ENCODE measurements at places on chromosomes 4 and X.

DNA sequence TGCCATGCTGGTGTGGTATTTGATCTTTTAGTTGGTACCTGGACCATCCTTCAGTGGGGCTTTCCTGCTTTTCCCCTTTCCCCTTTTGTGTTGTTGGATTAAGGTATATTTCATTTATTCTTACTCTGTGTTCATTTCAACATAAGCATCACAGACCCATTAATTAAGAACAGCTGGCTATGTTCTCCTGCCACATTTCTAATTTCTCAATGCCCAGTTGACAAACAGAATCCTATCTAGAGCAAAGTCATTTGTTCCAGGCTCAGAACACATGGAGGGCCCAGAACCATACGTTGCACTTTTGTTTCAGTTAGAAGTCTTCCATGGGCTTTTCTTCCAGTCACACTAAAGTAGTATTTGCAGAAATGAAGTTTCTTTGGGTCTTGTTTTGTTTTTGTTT lies 46.1 kb upstream of the EOLA2 start:
- DNase-seq = no peak

DNA sequence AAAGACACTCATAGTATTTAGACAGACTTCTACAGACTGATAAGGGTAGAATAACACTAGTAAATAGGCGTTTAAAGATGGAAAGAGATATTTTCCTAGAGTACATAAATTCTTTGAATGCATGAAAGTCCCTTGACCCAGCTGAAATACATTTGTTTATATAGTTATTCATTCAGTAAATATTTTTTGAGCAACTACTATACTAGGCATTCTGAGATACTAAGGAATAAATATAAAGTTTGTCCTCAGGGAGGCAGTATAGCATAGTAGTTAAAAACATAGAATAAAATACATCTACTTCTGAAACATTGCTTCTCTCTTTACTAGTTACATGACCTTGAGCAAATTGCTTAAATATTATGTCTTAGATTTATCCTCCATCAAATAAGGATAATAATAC lies 27.4 kb downstream of the HMGN5 start:
- peak; percentile 1 for DNase-seq

DNA sequence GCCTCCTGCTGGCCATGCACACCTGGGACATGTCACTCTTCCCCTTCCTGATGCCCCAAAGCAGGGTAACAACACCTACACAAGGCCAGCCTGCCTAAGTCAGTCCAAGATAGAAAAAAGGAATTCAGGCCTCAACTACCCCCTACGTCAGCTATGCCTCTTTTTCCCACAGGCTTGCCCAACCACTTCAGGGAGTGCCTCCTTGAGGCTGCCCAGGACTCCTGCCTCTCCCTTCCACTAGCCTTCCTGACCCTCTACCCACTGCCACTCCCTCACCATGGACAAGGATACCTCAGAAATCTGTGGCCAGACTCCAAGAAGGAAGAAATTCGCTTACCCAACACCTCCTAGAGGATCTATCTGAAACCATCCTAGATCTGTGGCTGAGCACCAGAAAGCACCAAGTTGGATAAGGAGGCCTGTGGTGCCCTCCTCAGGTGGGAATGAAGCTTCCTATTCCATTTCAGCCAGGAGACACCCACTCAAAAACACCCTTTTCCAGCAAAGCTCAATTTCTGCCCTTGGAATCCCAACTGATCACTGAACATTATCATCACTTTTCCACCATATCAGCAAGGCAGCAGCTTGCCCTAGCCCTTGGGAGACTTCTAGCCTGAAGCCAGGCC lies 1.8 kb downstream of the KDM5C start:
- peak; percentile 13 for DNase-seq

DNA sequence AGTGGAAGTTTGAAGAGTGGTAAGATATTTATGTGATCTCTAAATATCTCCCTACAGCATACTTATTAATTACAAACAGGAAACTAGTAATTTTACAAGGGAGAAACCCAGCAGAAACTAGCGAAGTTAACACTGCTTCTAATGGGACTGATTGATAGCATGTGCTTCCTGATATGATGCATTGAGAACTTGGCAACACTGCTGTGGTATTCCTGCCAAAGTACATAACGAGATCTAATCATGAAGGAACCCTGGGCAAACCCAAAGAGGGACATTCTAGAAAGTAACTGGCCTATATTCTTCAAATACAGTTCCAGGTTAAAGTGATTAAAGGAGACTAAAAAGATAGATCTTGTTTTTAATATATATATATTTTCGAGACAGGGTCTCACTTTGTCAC lies 4.6 kb upstream of the GPR34 start:
- no peak for DNase-seq

DNA sequence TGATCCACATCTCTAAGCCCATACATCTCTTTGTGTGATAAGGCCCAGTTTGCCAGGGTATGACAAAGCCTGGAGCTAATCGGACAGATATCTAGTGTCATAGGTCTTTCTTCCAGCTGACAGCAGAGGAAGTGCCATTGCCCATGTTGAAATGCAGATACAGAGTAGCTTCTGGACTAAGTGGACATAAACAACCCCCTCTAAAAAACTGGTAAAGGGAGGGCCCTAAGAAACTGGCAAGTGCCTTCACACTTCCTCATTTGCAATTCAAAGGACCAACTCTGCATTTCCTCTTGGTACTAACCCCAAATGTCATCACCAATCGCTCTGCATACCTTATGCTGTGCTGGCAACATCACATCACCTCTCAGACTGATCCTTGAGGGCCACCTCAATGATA lies 20.8 kb downstream of the ARHGEF6 start:
- no peak for DNase-seq

DNA sequence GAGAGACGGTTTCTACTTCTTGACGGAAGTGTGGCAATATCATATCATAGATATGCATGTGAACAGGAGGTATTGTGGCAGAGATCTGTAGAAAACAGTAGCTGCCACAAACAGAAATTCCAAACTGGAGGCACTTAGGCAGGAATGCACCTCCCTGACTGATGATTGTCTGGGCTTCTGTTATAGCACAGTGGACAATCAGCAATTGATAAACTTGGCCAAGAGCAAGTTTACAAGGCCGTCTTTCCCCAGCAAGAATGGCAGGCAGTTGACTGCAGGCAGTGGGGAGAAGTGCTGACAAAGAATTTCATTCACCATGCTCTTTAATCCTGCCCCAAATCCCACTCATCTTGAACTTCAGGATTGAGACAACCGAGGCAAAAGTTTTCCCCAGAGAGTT lies 114.4 kb upstream of the STOX2 start:
- DNase-seq = no peak

GRCh38 chr4:77629885-77630284 lies 24.3 kb downstream of the CXCL13 start:
- no peak for DNase-seq

DNA sequence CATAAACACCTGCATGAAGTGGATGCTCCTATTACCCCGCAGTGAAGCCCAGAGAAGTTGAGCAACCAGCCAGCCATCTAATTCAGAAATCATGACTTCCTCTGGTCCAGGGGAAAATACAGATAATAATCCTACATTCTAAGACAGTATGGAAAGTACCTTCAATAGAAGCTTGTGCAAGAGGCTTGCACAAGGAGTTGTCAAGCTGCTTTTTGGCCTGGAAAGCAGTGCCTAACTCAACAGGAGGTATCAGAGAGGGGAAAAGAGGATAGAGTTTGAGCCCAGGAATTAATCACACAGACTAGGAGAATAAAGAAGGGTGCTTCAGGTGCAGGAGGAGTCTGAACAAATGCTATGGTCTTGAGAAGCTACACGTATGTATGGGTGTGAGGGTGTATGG lies 26.7 kb downstream of the TMEM192 start:
- DNase-seq = no peak

DNA sequence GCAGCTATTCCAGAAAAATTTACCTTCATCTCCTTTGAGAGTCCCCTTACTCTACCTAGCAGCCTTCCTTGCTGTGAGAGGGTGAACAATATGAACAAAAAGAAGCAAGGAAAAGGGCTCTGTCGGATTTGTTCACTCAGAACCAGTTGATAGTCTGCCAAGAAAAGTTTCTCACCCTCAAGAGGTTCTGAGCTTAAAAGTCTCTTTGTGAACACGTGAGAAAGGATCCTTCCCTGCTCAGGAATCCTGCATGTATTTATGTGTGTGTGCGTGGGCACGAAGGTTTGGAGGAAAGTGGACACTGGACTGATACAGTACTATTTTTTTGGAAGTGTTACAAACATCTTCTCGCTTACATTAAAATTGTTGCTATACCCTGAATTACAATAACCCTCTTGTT lies 178.6 kb upstream of the JADE1 start:
- no peak for DNase-seq

DNA sequence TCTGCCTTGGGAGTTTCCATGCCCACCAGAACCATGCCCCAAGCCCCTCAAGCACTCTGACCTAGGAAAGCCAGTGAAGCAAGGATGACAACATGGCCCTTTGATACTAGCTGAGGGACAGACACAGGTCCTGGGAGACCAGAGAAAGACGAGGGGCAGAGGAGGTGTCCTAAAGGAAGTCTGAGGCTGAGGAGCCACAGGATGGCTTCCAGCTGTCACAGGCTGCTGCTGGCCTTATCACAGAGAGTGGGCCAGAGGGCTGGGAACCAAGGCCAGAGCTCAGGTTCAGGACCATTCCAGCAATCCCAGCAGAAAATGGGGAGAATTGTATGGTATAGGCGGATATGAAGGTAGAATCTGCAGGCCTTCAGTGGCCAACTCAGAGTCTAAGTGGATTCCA lies 31.7 kb upstream of the MSANTD1 start:
- DNase-seq = no peak

GRCh38 chr4:56626963-56627362 lies 54.1 kb downstream of the HOPX start:
- DNase-seq = no peak

DNA sequence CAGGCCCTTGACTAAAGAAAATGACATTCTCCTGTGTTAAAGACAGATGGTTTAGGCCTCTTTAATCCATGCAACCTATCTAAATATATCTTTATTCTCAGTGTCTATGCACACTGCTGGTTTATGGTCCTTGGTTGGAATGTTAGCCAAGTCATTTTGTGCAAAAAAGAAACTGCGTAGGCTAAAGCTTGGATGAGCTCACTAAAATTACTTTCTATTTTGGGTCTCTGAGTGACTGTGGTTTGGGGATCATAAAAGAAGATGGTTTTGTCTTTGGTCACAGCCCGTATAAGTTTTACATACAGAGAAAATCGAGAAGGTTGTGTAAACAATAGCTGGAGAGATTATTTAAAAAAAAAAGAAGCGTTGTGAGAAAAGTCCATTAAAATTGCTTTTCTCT lies 443.6 kb downstream of the UBE2NL start:
- DNase-seq = no peak

DNA sequence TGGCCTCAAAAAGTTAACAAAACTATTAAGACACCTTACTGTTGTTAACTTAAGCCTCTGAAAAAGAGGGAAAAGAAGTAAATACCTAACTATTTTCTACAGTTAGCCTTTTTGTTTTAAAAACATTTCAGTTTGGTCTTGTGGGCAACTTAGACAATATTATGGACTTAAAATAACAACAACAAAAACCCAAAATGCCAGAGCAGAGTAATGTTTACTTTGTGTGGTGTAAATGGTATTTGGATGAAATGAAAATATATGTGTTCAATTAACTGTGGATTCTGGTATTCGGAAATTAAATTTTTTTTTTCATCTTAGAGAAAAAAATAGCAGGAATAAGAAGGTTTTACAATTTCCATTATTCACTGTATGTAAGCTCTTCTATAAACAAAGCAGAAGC lies 79.6 kb upstream of the NPNT start:
- DNase-seq = no peak

DNA sequence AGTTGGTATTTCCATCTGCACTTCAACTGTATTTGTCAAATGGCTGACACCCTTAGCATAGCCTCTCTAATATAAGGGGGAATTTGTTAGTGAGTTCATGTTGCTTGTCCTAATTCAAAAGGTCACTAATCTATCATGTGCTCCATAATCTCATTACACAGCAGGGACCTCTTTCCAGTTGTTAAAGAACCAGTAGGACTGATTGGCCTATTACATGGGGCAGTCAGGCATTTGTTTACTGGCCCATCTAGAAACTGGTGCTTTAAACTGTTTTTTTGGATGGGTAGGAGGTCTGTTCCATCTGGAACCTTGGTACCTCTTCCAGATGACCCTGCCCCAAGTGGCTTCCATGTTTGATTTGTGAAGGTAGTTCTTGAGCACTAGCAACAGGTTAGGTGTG lies 11.4 kb downstream of the ANK2 start:
- no peak for DNase-seq

DNA sequence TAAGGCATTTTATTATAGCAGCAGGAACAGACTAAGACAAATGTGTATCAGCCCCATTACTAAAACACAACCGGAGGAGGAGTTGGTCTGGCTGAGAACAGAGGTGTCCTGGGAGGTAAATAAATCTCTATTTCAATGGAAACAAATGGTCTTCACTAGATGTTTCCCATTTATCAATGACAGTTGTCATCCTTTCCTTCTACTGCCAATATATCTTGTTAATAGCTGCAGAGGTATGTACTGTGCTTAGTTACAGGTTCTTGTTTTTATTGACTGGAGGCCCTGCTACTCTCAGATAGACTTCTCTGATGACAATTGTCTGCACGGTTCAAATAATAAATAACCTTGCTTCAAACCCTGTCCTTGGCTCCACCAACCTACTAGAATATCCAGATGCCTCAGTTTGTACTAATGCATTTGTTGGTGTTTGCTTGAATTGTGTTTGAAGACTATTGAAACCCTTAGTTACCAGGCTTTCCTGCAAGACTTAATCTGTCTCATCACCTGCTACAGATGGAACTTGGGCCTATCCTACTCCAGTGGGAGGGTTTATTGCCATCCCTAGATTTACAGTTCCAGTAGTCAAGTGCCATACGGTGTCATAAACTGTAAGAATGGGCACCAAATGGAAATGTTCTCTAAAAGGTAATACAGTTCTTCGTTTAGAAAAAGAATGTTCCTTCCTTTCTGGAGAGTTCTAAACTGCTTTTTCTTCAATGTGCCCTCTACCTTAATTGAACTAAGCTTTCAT lies 29.8 kb upstream of the HPGDS start:
- no peak for DNase-seq

DNA sequence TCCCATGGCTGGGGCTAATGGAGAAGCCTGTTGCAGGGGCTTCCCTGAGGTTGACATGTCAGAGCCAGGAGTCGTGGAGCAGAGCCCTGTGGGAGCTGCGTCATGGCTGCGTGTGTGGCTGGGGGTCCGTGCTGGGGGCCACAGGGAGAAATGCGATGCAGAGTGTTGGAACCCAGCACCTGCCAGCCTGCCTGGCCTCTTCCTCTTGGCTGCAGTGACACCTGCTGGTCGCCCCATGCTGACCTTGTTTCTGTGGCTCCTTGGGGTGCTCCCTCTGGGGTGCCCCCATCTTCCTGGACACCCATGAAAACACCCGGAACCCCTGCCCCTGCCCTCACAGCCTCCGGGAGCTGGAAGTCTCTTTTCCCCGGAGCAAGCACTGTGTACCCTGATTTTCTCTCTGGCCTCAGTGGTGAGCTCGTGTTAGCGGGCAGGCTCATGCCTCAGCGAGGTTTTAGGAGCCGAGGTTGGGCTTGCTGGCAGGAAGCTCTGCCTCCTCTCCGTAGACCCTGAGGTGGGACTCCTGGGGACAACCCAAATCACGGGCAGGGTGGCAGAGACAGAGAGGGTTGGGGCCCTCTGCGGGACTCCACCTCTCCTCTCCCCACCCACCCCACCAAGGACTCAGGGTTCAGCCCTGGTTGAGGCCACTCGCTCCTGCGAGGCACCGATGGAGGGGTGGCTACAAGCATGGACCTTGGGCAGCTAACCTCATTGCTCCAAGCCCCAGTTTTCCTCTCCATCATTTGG lies 103.7 kb downstream of the SORCS2 start:
- DNase-seq = no peak

GRCh38 chr4:83855044-83855443 lies 319.1 kb downstream of the GPAT3 start:
- DNase-seq = peak; percentile 50

- no peak for DNase-seq
Measured at GRCh38 chrX:38816155-38816554, 14.9 kb downstream of the MID1IP1 start.

Measured in LoVo (cell line).